ENCODE measurements at places on chromosomes 5 and 9.

DNA sequence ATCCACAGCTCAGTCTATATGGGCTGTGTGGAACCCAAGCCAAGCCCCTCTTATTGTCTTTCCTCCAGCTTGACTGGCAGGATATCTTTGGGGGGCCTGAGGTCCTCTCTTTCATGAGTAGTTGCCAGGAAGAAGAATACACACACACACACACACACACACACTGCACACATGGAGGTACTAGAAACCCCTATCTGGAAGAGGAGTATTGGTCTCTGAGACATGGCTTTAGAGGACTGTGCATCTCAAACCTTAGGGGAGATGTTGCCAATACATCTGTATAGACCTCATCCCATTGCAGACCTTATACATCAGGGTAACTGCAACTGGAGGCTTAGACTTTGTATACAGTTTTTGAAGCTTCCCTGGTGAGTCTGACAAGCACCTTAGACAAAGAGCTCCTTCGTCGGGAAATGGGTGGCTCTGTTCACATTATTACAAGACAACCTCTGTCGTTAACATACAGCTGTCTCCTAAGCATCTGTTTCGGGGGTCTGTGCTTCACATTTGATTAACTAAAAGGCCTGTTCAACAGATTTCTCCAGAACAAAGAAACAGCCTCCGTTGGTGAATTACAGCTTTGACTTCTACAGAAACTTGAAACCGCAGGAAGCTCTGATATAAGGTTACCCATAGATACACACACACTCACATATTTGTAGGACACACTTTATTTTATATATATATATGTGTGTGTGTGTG lies 5.5 kb upstream of the ENTREP1 start:
- no peak for DNase-seq

GRCh38 chr9:112135706-112136105 lies 39.4 kb downstream of the SUSD1 start:
- DNase-seq, result no peak

- DNase-seq, result peak; percentile 60
These were observed 19.9 kb downstream of the SEMA4D start for GRCh38 chr9:89477811-89478630.

DNA sequence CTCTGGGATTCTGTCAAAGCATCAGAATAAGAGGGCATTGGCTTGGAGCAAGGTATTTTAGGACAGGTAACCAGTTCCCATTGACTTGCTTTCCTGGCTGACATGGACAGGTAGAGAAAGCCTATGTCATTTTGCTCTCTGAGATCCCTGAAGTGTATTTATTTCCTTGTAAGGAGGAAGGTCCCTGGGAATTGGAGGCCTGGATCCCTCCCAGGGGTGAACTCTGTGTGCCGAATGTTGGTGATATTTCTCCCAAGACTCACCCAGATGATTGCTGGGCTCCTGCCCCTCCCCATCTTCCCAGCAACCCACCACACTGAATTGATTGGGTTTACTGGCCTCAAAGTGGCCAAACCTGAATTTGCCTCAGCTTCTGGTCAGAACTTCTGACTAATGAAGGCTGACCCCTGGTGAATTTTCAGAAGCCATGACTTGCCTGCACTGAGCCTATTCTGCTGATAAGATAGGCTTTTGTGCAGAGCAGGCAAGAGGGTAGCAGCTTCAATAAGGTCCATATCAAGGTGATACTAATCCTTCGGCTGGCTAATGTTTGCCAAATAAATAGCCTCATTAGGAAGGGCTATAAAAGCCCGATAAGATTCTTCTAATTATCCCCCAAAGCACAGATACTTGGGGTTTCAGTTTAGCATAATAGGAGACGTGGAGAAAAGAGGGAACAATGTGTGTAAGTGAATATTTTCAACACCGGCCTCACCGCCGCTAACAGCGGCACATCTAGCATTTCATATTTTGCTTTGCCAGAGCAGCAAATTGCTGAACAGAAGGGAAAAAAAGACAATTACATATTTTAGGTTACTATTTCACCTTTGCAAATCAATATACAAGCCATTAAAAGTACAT lies 152.9 kb upstream of the PITX1 start:
- DNase-seq, result no peak

GRCh38 chr5:168697034-168697720 lies 118.0 kb upstream of the PANK3 start:
- no peak for DNase-seq

Data from stimulated activated CD8-positive, alpha-beta memory T cell treated with anti-CD3 and anti-CD28 coated beads, Interleukin-7, amount 100 ng/mL, for 4 hours (primary cell).